ENCODE measurements at places on chromosomes 4 and X.

GRCh38 chr4:112181358-112182000 is 36.2 kb downstream of the FAM241A start:
- no peak for DNase-seq

DNA sequence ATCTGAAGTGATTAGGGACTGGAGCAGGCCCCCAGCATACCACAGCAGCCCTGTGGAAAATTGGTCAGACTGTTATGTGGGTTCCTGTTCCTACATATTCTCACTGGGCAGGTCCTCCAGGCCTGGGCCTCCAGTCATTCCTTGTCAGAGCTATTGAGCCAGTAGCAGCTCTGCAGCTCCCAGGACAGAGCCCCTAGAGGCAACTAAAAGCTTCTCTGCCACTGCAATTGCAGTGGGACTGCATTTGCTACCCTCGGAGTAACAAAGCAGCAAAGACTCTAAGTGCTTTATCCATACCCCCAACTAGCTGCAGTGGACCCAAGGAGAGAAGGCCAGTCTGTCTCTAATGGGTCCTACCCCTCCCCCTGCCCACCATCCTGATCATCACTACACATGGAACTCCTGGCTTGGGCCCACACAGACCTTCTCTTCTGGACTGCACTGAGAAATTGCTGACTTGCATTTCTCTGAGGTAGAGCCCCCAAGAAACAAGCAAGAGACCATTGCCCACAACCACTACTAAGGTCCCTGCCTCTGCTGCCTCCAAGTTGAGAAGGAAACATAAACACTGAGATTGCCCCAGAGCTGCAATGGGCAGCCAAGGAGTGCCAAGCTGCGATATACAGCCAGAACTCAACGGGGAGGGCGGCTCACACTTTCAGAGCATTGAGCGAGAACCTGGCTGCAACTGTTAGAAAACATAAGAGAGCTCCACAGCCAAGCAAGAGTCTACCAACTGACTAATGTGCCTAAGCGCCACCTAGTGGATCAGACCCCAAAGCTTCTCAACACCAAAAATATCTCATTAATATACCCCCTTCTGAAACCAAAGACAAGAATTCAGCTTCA is 738.7 kb upstream of the NDST4 start:
- peak; percentile 64 for DNase-seq

DNA sequence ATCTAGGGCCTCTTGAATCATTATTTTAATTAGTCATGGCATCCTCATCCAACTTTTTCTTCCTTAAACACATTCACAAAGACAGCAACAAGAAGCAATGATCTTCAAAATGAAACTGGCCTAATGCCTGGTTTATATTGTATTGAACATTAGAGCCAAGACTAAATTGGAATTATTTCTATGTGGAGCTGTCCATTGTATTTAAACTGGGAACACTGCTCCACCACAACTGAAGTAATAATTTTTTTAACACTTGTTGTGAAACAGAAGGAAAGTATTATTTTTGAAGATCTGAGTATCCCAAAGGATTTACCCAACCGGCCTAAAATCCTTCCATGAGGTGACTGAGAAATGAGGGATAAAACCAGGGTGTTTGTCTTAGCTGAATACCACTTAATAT is 6.9 kb downstream of the GABRB1 start:
- DNase-seq = no peak

DNA sequence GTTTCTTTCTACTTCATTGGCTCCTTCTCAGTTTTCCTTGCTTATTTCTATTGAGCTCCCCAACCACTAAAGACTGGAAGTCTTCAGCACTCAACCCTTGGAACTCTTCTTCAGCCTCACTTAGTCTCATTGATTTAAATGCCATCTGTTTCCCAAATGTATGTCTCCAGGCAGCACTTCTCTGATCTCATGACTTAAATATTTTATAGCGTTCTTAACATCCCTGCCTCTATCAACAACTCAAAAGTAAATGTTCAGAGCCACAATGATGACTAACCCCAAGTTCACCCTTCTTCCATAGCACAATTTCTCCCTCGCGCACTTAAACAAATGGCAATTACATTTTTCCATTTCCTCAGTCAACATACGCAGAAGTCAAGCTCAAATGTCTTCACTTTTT is 1393.3 kb downstream of the ARAP2 start:
- DNase-seq = no peak

DNA sequence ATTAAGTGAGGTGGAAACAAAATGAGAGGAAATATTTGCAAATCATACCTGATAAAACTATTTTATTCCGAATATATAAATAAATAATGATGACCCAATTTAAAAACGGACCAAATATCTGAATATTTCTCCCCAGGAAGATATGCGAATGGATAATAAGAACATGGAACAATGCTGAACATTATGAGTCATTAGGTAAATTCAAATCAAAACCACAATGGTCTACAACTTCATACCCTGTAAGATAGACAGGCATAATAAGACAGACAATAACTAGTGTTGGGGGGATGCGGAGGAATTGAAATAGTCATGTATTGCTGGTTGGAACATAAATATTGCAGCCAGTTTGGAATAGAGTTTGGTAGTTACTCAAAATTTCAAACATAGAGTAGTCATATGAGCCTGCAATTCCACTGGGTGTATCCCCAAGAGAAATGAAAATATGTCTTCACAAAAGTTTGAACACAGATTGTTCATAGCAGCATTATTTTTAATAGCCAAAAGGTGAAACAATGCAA is 47.6 kb upstream of the DRP2 start:
- no peak for DNase-seq

DNA sequence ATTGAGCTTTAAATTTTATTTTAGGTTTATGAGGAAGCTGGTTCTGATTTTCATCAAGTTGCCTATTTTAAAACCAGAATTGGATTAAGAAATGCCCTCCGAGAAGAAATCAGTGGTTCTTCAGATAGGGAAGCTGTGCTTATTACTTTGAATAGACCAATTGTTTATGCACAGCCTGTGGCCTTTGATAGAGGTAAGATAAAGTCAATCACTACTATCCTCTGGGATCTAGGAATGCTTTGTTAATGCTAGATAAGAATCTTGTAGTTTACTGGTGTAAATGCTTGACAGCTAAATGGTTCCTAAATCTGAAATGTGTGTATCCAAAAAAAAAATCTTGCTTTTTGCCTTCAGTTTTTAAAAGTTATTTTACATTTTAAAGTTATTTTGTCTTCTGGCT is 73.0 kb upstream of the ADAD1 start:
- no peak for DNase-seq

Measured in LoVo (cell line).